ENCODE measurements at places on chromosomes 6 and 20.

- H3K27me3 ChIP-seq = peaks cover 19% of the 10 kb centered on the region
- no peak for DNase-seq
- no peak overlapping the region for H3K4me3 ChIP-seq
- no peak overlapping the region for H3K27ac ChIP-seq
Observed at GRCh38 chr6:1263850-1264377, 48.0 kb upstream of the FOXQ1 start.

- no peaks in the 10 kb centered on the region for H3K27me3 ChIP-seq
- no peaks in the 10 kb centered on the region for H3K4me1 ChIP-seq
- H3K27ac ChIP-seq = peak overlapping the region; percentile 11
- H3K36me3 ChIP-seq = no peaks in the 10 kb centered on the region
- no peak overlapping the region for H3K4me3 ChIP-seq
- DNase-seq = no peak
Observed at GRCh38 chr6:136774228-136775041, 17.8 kb downstream of the MAP3K5 start.

DNA sequence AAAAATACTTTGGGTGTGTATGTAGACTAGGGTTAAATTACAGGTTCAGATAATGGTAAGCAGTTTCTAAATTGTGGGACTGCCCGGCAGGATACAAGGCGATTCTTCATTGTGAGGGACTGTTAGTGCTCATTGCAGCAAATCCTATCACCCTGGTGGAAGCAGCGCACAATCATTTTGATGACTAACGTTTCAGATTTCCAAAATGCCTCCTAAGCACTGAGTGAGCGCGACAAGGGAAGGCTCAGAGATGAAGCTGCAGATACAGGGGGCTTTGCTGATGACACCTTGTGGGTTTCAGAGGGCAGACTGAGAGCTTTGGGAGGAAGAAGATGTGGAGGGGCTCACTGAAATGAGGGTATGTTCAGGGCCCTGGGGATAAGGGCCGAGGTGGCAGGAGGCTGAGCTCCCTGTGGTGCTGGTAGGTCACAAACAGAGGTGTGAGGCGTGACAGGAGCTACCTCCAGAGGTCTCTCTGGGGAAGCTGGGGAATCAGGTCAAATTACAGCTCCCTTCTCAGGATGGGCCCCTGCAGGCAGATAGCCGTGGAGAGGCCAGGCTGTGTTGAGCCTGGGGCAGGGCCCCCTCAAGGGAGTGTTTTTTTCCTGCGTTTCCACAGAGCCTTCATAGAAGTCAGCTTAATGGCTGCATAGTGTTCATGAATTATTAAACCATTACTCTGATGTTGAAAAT lies 84.5 kb upstream of the FYN start:
- DNase-seq = peak; percentile 23
- H3K27ac ChIP-seq = no peak overlapping the region
- H3K36me3 ChIP-seq = no peaks in the 10 kb centered on the region

DNA sequence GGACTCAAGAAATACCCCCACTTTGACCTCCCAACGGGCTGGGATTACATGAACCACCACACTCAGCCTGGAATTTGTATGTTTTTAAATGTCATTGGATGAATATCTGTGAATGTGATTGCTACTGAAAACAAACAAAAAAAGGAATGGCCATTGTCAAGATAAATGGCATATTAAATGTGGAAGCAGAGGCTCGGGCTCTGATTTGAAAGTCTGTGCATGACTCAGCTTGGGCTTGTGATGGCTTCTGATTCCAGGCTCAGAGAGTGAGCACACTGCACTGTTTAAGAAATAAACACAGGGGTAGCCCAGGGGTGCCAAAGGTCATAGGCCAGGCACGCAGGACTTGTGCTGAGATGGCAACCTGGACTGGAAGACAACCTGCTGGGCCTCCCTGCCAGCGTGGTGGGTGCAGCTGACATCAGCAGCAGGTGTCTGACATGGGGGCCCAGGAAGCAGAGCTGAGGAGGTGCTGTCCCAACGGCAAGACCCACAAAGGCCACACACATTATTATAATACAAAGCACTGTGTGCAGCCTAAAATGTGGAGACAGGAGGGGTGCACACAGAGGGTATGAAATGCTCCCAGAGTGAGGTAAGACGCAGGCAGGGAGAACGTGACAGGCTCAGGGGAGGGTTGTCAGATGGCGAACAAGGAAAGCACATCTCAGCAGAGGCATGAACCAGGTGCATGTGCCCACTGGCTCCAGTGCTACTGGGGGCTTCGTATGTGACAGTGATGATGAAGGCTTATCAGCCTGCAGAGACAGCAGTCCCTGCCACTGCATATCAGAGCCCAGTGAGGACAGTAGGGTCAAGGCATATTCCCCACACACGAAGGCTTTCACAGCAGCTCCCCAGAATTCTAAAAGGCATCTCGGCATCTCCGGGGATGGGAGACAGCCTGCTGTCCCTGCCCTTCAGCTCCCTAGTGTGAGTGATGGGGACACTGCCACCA lies 169.4 kb downstream of the SYNDIG1 start:
- H3K27me3 ChIP-seq = no peaks in the 10 kb centered on the region
- no peak overlapping the region for H3K4me3 ChIP-seq
- DNase-seq = no peak
- peaks cover 9% of the 10 kb centered on the region for H3K4me1 ChIP-seq
- H3K36me3 ChIP-seq = no peaks in the 10 kb centered on the region

- H3K36me3 ChIP-seq = no peaks in the 10 kb centered on the region
- peak; percentile 14 for DNase-seq
- no peaks in the 10 kb centered on the region for H3K27me3 ChIP-seq
- H3K27ac ChIP-seq = no peak overlapping the region
- no peak overlapping the region for H3K4me3 ChIP-seq
- no peaks in the 10 kb centered on the region for H3K4me1 ChIP-seq
Observed at GRCh38 chr20:22303523-22303922, 280.8 kb downstream of the FOXA2 start.

Data from K562 (cell line).